Stimulated activated CD4-positive, alpha-beta T cell treated with anti-CD3 and anti-CD28 coated beads, Interleukin-2, amount 100 ng/mL, for 4 hours (primary cell): ENCODE measurements at places on chromosomes 3 and 15.

GRCh38 chr15:66850996-66851310, 148.9 kb downstream of the SMAD6 start:
- DNase-seq: no peak

DNA sequence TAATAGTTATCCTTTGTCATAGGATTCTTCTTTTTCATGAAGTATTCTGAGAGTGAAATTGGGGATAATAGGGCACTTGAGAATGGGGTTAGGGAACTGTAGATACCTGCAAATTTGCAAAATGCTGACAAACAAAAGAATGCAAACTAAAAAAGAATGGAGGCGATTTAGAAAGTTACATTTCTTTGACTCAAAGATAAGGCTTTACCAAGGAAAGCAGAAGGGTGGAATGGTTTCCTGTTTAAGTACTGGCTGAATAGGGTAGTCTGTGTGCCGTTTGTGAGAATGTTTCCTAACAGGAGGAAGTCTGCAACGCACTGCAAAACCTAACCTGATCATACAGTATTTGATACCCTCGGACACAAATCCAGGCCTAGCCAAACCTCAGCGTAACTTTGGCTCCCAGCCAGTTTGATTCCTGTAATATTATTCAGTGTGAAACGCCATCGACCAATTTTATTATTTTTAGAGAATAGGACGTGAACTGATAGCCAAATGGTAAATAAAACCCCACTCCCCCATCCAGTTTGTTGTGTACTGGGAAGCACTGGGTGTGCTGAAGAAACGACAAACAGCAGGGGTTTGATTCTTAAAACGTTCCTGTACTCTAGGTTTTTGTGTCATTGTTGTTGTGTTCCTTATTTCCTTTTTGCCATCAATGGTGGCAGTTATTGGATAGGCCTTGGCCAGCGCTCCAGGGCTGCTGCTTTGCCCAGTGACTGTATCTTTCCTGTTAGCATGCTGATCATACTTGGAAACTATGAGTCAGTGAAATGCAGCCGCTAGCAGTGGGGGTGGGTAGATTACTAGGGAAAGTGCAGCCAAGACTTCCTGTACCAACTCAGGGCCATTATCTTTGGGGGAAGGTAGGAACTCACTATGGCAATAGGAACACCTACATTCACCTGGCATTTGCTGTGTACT, 148.0 kb upstream of the TBL1XR1 start:
- peak; percentile 66 for DNase-seq

GRCh38 chr3:194261581-194262063, 89.5 kb downstream of the CPN2 start:
- DNase-seq: no peak

GRCh38 chr15:25775317-25775912, 87.7 kb downstream of the ATP10A start:
- DNase-seq: no peak

- DNase-seq: no peak
Measured at GRCh38 chr3:168001244-168001643, 94.5 kb downstream of the GOLIM4 start.

DNA sequence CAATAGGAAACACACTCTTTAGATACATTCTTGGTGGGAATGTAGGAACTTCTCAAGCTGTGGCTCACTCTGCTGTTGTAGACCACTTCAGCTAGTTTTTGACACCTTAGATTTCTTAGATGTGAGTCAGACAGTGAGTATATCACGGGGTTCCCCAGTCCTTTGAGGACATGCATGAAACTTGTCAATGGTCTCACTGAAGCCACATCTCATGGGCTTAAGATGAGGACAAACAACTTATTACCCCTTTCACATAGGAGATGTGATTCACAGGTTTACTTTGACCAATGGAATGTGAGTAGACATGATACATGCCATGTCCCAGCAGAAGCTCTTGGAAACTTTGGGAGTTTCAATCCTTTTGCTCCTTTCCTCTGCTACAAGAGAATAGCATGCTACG, 325.5 kb downstream of the CHST2 start:
- no peak for DNase-seq

DNA sequence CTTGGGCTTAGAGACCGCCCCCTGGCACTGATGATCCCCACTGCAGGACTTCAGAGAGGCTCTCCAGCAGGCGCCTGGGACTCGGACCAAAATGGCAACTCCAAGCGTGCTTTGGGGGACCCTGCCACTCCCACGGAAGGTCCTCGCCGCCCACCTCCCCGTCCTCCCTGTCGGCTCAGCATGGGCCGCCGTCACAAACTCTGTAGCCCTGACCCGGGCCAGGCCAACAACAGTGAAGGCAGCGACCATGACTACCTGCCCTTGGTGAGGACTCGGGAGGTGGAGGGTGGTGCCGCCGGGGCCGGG, 7.7 kb downstream of the ALG3 start:
- no peak for DNase-seq

DNA sequence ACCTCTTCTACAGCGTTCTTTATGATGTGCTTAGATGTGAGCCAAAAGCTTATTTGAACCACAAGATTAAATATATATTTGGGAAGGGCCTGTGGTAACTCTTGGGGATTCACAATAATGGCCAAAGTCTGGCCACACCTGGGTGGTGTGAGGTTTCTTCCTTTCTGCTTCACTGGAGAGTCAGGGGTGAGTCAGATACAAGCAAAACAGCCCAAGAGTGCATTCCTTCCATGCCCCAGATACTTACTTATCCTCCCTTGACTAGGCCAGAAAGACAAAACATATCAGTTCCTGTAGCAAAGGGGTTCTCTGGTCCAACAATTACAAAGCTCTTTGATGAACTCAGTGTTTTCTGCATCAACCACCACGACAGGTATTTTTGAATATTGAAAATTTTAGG, 941 bp downstream of the ZBED2 start:
- DNase-seq: no peak

DNA sequence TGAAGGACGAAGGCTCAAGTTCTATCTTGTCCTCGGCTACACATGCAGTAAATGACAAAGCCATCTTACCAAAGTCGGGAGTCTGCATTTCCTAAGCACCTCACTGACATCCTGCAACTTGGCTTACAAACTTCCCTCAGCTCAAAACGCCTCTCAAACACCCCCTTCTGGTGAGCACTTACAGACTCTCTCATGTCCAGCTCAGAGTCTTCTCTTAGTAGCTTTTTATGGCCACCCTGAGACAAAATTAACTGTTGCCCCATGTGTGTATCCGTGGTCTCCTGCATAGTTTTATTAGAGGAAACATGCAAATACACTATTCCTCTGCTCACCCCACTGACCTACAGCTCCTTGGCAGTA, 819.7 kb downstream of the FHIT start:
- DNase-seq: no peak

DNA sequence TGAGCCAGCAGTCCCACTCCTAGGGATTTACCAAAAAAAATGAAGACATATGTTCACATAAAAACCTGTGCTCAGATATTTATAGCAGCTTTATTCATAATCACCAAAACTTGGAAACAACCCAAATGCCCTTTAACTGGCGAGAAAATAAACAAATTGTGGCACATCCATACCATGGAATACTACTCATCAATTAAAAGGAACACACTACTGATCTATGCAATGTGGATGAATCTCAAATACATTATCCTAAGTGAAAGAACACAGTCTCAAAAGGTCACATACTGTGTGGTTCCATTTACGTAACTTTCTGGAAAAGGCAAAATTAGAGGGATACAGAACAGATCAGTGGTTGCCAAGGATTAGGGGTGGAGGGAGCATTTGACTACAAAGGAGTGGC, 394.5 kb downstream of the SHQ1 start:
- DNase-seq: no peak

GRCh38 chr15:49323207-49323606, 99.8 kb upstream of the FGF7 start:
- DNase-seq: no peak
